ENCODE measurements at places on chromosomes 3 and 15. TPM values are rescaled to one million over a fixed set of nuclear protein-coding genes. Genes with fewer than 3 reads are reported as not detected.

Gene CAND2
- 63.9 TPM for polyA plus RNA-seq

- DNase-seq, result no peak
Observed at GRCh38 chr3:168275662-168276061, 179.9 kb upstream of the GOLIM4 start.

DNA sequence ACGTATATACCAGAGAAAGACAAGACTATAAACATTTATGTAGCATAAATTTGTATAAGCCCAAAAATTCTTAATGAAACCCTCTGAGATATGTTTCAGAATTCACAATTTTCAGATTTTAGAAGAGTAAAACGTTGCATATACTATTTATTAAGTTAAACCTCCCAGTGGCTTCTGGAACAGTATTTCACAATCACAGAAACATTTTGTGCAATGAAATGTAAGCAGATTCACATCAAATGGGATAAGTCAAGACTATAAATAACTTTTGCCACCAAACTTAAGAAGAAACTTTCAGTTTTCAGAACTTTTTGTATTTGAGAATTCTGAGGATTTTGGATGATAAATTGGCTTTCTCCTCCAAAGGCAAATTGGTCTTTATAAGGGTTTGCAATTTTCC, 9.2 kb downstream of the SLTM start:
- no peak for DNase-seq

GRCh38 chr15:66842710-66843441, 140.8 kb downstream of the SMAD6 start:
- DNase-seq, result no peak

- DNase-seq, result no peak
Observed at GRCh38 chr3:13718436-13718835, 161.4 kb downstream of the WNT7A start.

DNA sequence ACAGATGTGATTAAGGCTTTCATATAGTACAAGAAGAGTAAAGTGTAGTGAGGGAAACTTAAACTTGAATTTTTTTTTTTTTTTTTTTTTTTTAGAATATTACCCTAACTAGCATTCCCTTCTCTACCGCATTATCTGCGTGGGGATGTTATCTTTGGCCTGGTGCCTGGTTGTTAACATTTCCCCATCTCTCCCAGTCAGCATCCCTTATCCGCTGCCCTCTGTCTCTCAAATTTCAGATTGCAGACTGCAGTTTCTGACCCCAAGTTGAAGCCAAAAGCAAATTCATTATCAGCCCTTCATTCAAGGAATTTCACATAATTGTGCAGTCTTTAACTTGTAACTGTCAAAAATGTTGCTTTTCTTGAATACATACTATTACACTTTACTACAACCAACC, 353.0 kb downstream of the PLOD2 start:
- DNase-seq, result no peak
